CD4-positive, alpha-beta T cell (primary cell): ENCODE measurements at places on chromosomes 2 and 18. TPM values are rescaled to one million over a fixed set of nuclear protein-coding genes. Genes with fewer than 3 reads are reported as not detected.

- peak overlapping the region; percentile 53 for H3K4me3 ChIP-seq
- H3K36me3 ChIP-seq = no peaks in the 10 kb centered on the region
- peak overlapping the region; percentile 80 for H3K27ac ChIP-seq
- DNase-seq = peak; percentile 60
These were observed 90.6 kb upstream of the TAF1B start for GRCh38 chr2:9752441-9753275.

DNA sequence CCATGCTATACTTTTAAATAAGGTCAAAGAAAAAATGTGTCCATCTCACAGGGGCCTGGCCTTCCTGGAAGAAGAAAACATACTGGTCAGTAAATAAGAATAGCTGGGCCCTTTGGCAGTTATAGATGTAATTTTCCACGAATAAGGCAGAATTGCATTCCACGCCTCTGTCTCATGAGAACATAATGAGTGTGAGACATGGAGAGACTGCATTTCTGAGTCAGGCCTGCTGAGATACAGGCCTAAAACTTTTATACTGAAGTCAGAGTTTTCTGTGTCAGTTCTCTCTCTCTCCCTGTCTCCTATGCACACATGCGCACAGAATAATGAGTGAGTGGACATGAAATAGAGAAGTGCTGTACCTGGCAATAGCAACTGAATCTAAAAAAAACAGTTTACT lies 20.4 kb upstream of the IL1R1 start:
- no peaks in the 10 kb centered on the region for H3K36me3 ChIP-seq
- H3K27me3 ChIP-seq = no peaks in the 10 kb centered on the region
- no peak for DNase-seq
- H3K27ac ChIP-seq = no peak overlapping the region
- H3K4me3 ChIP-seq = no peak overlapping the region
- H3K4me1 ChIP-seq = no peaks in the 10 kb centered on the region

GRCh38 chr2:71478806-71479205 lies 25.4 kb downstream of the DYSF start:
- no peaks in the 10 kb centered on the region for H3K36me3 ChIP-seq
- no peaks in the 10 kb centered on the region for H3K27me3 ChIP-seq
- no peaks in the 10 kb centered on the region for H3K4me1 ChIP-seq
- no peak for DNase-seq

RAB17 gene
- total RNA-seq = not detected

RGPD3 gene
- total RNA-seq = 0.11 TPM
